Esophagus squamous epithelium (tissue), 5 donors: ENCODE measurements at places on chromosomes 5 and 9.

- DNase-seq = no peak
Observed at GRCh38 chr9:134088063-134088725, 20.4 kb upstream of the BRD3 start.

DNA sequence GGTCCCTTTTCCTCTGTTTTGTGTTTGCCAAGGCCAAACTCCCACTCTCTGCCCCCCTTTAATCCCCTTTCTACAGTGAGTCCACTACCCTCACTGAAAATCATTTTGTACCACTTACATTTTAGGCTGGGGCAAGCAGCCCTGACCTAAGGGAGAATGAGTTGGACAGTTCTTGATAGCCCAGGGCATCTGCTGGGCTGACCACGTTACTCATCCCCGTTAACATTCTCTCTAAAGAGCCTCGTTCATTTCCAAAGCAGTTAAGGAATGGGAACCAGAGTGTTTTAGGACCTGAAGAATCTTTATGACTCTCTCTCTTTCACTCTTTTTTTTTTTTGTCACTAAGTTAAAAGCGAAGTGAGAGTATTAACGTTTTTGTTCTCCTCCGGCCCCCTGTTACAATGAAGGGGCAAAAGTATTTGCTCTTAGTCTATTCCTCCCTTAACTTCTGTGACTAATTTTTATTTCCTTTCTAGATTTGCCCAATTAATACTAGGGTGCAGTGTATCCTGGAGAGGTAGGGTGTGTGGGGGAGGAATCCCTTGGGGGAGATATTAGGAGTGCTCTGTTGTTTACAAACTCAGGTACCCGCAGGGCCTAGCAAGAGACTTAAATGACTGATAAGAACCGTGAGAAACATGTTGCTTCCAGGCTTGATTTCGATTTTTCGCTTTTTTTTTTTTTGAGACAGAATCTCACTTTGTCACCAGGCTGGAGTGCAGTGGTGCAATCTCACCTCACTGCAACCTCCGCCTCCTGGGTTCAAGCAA, 14.7 kb downstream of the GM2A start:
- DNase-seq = no peak

GRCh38 chr5:133863857-133864585, 104.4 kb downstream of the C5orf15 start:
- DNase-seq = no peak

DNA sequence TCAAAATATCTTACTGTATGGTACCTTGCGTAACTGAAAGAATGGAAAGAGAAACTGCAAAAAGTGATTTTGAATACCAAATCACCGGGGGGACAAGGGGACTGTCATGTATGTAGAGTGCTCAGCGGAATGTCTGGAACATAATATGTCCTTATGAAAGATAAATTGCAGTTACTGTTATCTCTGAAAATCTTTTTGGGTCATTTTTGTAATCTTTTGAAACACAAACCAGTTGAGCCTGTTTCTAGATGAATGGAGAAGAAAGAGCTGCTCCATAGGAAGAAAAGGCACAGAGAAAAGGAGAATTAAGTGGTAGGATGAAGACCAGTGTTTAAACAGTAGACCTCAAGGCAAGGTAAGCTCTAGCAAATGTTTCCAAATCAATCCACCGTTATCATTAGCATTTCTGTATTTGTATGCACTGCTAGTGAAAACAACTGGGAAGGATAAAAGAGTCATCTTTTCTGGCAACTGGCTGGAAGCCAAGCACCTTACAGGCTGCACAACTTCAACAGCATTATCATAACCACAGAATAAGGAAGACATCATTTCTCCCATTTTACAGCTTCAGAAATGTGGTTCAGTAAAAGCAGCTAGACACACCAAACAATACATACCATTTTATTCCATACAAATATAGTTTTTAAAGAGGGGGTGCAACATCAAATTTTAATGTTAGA, 158.5 kb downstream of the TRPM3 start:
- no peak for DNase-seq

GRCh38 chr5:12392246-12392645, 488.0 kb upstream of the CTNND2 start:
- DNase-seq = no peak

GRCh38 chr9:5478206-5478605, 27.9 kb downstream of the CD274 start:
- no peak for DNase-seq

GRCh38 chr5:16486711-16487111, 21.1 kb upstream of the ZNF622 start:
- no peak for DNase-seq

DNA sequence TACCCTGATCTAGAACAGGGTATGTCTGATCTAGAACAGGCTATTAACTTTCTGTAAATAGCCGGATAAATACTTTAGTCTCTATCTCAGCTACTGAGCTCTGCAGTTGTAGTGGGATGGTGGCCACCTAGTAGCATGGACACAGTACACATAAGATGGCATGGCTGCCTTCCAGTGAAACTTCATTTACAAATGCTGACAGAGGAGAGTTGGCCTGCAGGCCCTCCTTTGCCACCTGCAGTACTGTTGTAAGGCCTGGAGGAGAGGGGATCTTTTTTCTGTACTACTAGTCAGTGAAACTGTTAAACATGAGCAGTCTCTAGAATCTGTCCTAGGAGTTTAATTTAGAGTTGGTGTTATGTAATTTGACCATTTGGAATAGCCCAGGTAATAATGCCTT, 86.0 kb downstream of the TRIO start:
- no peak for DNase-seq

DNA sequence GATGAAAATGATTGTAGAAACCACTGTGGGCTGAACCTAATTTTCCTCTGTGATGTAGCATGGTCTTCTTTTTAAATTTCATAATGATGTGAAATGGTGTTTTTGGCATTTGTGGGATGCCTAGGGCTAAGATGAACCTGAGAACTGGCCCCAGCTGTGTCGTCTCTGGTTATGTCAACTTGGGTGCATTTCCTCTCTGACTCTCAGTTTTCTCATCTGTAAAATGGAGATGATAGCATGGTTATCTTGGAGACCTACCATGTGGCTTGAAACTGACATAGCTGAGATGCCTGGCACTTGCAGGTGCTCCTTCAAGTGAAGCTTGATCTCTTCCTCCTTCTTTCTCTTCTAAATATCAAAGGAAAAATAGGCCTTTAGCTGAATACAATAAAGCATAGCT, 77.8 kb downstream of the BOD1 start:
- DNase-seq = no peak

DNA sequence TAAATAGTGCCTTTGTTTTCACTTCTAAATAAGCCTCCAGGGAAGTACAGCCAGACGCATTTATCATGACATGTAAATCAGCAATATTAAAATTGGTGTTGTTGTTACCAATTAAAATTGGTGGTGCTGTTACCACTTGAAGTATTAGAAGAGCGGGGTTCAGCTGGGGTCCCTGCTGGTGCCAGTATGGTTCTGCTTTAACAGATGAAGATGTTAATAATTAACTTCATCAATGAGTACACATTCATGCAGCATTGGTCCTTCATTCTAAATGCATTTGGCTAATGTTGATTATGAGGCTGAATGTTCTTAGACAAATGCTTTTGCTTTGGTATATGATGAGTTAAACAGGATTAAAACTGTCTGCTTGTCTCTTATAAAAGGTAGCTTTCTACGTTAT, 67.6 kb upstream of the TMC1 start:
- no peak for DNase-seq

- no peak for DNase-seq
Observed at GRCh38 chr5:142830241-142831008, 60.2 kb downstream of the ARHGAP26 start.

- no peak for DNase-seq
Observed at GRCh38 chr9:3664044-3664443, 138.2 kb upstream of the RFX3 start.

- no peak for DNase-seq
Observed at GRCh38 chr5:42927730-42928129, 112.4 kb downstream of the ANXA2R start.

DNA sequence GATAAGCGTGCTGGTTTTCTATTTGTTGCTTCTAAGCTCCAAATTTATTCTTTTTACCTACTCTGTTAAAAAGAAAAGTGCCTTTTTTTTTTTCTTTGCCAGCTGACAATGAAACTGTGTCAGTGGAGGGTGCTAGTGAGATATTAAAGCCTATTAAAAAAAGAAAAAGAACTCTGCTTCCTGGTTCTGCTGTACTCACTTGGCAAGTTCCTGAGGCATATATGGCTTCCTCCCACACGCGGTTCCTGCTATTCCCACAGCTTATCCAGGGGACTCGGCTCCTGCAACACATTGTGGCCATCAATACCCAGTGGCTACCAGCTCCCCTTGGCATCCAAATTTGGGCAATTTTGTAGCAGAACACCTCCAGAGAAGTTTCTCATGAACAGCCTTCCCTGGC, 1977.7 kb upstream of the CDH9 start:
- DNase-seq = no peak

DNA sequence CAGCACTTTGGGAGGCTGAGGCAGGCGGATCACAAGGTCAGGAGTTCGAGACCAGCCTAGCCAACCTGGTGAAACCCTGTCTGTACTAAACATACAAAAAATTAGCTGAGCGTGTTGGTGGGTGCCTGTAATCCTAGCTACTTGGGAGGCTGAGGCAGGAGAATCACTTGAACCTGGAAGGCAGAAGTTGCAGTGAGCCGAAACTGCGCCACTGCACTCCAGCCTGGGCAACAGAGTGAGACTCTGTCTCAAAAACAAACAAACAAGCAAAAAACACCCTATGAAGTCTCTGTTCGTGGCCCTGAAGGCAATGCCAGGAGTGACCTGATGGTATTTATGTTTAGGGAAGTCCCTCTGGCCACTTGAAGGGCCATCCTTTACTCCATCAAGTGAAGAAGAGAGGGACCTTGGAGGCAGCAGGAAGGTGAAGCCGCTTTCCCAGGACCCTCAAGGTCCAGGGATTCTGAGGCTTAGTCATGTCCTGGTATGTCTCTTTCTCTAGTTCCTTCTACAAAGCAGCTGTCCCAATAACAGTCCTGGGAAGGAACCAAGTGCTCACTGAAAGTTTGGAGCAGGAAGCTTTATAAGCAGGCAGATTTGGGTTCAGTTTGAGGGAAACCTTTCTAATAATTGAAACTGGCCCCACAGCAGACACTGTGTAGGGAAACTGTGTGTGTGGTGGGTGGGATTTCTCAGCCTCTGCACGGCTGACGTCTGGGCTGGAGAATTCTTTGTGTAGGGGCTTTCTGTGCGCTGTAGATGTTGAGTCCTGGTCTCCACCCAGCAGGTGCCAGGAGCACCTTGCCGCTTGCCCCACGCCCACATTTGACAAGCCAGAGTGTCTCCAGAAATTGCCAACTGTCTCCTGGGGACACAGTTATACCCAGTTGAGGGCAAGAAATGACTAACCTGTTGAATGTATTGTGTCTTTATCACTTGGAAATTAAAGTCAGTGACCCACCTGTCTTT, 12.5 kb downstream of the PHF2 start:
- DNase-seq = no peak

GRCh38 chr5:102483736-102484135, 15.1 kb downstream of the SLCO6A1 start:
- no peak for DNase-seq

GRCh38 chr5:140664030-140664358, 710 bp upstream of the WDR55 start:
- DNase-seq = no peak
